ENCODE measurements at places on chromosomes 16 and 17. TPM values are rescaled to one million over a fixed set of nuclear protein-coding genes. Genes with fewer than 3 reads are reported as not detected.

- DNase-seq = no peak
Measured at GRCh38 chr17:78653382-78653781, 76.2 kb upstream of the DNAH17 start.

DNA sequence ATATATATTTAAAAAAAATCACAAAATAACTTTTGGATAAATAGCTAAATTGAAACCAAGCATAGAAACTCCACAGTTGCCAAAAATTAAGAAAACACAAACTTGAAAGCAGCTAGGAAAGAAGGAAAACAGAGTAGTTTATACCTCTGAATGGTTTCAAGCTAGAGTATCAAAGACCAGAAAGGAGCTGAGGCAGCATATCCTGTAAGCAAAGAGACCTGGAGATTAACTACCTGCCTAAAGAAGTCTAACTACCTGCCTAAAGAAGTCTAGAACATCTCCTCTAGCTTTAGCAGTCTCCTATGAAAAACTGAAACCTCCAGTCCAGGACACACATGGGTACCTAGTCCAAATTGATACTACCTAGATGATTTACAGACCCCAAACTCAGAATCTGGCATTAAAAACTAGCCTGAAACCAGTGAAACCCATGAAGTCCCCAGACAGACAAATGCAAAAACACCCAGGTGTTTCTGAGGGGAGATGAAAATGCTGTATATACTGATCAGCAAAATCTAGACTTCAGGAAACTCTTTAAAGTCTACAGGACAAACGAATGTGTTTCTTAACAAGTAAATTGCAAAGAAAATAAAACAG lies 17.6 kb downstream of the APPBP2 start:
- no peak for DNase-seq

DNA sequence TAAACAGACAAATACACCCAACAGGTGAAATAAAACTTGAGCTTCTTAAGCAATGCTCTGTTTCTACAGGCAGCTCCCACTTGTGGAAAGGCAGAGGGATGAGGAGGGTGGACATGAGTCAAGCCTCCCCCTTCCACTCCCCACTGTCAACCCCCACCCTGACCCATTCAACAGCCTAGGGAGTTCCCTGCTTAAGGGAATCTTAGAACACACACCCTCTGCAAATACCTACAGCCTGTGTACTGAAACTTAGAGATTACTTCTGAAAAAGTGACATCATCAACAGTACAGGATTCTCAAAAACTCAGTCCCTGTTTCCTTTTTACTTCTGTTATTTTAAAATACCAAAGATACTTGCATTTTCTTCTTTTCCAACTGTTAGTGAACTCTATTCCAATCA lies 345.4 kb downstream of the SOX9 start:
- no peak for DNase-seq

- DNase-seq = peak; percentile 5
Measured at GRCh38 chr16:1613211-1613622, 1.1 kb downstream of the CRAMP1 start.

- DNase-seq = no peak
Measured at GRCh38 chr16:85908444-85908843, 9.5 kb downstream of the IRF8 start.

DNA sequence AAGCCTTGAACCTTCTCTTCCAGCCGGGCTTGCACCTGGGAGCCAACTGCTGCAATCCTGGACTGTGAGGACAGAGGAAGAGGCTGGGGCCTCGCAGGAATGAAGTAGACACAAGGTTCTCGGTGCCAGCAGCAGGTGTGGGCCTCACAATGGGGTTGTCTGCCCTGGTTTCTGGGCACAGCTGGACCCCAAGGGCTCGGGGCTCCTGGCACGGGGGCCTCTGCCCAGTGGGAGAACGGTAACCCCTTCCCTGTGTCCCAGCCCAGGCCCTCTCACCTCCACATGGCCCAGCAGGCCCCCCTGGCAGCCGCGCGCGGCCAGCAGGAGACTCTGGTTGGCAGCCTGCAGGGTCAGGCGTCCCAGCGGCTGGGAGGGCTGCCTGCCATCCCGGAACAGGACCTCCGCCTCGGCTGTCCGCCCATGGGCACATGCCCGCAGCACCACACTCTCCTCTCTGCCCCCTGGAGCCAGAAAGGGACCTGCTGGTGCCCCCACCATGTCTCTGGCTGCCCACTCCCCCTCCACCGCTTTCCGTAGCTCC lies 46.9 kb downstream of the RMI2 start:
- no peak for DNase-seq

- DNase-seq = no peak
Measured at GRCh38 chr17:81832608-81833159, 407 bp downstream of the MCRIP1 start.

DNA sequence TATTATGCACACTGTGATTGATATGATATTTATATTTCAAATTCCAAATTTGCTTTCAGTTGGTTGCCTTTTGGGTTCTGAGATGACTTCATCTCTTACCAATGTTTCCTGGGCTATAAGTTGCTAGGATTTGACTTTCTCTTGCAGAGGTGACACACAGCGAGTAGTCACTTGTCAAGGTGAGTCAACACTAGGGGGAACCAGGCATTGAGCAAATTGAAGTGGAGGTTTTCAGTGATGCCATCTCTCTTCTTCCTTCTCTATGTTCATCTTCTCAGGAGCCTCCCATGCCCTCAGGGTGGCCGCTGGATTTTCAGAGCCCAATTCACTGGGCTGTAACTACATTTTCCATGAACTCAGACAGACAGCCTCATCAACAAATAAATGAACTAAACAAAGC lies 6.0 kb upstream of the CPD start:
- no peak for DNase-seq

DNA sequence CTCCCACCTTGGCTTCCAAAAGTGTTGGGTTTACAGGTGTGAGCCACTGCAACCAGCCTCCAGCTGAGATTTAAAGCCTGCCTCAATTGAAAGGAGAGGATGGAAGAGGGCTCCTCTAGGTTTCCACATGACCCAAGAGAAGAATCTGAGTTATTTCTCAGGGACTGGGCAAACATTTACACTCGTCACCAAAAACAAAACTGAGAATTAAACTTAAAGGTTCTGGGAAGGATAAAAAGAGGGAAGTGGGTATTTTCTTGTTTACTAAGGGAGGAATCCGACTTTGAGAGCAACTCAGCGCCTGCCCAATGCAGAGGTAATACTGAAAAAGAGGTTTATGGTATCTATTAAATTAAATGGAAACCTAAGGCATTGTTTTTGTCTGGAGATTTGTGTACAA lies 13.3 kb downstream of the HOXB1 start:
- no peak for DNase-seq

- no peak for DNase-seq
Measured at GRCh38 chr17:40905370-40905769, 20.3 kb upstream of the KRT20 start.

DNA sequence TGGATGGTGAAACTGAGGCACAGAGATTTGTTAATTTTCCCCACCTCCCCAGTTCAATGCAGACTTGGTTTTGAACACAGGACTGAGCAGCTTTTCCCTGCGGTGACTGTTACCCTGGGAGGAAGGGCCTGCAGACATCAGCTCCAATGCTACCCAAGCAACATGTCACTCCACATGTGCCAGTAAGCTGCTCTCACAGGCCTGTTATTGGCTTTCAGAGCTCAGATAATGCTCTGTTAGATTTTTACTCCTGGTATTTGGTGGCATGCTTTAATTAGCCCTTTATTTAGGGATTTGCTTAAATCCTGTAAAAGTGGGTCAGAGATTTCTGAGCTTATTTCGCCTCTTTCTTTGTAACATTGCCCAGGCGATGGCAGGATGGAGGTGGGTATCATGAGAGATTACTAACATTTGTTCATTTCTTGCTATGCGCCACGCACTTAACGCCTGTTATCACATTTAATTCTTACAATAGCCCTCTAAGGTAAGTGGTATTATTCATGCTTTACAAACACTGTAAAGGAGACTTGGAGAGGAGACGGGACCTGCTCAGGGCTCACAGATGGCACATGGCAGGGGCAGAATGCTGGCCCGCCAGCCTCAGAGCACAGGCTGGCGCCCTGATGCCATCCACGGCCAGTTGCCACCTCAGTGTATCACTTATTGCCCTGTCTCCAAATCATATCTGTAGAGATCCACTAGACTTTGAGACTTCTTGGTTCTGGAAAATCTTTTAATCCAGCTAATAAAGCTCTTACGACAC lies 84.0 kb upstream of the CACNG5 start:
- DNase-seq = no peak

DNA sequence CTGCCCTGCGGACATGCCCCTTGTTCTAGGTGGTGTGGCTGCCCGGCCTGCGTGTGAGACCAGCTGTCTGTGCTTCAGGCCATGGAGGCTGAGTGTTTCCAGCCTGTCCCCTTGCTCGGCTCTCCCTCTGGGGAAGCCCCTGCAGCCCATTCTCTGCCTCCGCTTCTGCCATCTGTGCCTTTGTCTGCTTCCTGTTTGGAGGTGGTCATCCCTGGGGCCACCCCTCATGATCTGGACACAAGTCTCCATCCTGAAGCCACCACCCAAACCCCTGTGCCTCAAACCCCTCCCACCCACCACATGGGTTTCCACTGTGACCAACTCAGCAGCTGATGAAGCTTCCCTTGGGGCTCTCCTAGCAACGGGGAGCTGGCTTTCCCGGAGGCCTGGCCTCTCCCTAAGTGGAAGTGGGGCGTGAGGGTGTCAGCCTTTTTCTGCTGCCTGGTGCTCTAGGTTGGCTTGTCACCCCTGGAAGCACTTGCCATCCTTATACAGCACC lies 184.9 kb downstream of the SEC14L1 start:
- no peak for DNase-seq

GRCh38 chr17:75340631-75341030 lies 51.4 kb upstream of the SLC25A19 start:
- no peak for DNase-seq

Gene KCNJ18
- not detected for polyA plus RNA-seq

Gene AOC3
- polyA plus RNA-seq = 6.2 TPM

Gene LGALS9B
- not detected for polyA plus RNA-seq

Gene MIF4GD
- 22.3 TPM for polyA plus RNA-seq

Gene MT1E
- polyA plus RNA-seq = 44.4 TPM

Gene ALOX15B
- polyA plus RNA-seq = 1.5 TPM

Gene ITGAL
- polyA plus RNA-seq = 2.0 TPM

Measured in renal pelvis (tissue), 12 donors.